ENCODE measurements at places on chromosomes 11 and 22.

DNA sequence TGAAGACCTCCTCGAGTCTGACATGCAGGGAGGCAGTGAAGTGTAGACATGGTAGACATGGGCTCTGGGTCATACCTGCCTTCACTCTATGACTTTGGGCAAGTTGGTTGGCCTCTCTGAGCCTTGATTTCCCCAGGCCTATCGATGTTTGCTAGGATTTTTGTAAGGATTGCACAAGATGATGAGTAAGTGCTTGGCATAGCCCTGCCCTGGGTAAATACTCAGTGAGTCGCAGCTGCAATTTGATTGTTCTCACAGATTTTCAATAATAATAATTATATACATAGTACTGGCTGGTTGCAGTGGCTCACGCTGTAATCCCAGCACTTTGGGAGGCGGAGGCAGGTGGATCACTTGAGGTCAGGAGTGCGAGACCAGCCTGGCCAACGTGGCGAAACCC lies 18.1 kb downstream of the MCM5 start:
- DNase-seq = no peak

- no peak for DNase-seq
Observed at GRCh38 chr11:14906578-14906977, 14.5 kb upstream of the CYP2R1 start.

DNA sequence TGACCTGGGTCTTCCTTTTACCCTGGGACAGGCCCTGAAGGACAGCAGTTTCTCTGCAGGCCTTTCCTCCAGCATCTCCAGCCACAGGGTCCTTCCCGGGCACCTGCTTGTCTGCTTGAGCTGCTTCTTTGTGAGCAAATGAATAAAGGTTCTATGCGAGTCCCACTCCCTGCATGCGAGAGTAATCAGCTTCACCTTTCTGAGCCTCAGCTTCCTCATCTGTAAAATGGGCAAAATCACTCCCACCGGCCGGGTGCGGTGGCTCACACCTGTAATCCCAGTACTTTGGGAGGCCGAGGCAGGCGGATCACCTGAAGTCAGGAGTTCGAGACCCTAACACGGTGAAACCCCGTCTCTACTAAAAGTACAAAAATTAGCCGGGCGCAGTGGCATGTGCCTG lies 31.1 kb downstream of the IFT27 start:
- no peak for DNase-seq

DNA sequence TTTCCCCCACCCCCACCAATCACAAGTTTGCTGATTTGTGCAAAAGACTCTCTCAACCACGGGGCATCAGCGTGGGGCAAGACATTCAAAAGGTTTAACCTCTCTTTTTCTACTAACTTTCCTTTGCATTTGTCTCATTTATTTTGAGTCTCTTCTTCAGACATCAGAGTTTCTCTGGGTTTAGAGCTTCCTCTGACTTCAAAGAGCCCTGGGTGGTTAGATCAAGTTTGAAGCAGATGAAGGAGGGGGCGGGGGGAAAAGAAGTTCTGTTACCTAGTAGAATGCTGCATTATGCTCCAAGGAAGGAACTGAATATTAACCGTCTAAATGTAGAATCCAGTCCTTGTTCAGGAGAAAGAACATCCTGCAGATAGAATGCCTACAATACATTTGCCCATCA lies 24.5 kb downstream of the GAS2 start:
- DNase-seq = no peak

Data from stimulated activated CD4-positive, alpha-beta T cell treated with anti-CD3 and anti-CD28 coated beads, Interleukin-1b, Interleukin-23, amount 100 ng/mL, for 48 hours (primary cell).